Heart left ventricle (tissue), 16 donors: ENCODE measurements at places on chromosomes 2 and 18. TPM values are rescaled to one million over a fixed set of nuclear protein-coding genes. Genes with fewer than 3 reads are reported as not detected.

DNA sequence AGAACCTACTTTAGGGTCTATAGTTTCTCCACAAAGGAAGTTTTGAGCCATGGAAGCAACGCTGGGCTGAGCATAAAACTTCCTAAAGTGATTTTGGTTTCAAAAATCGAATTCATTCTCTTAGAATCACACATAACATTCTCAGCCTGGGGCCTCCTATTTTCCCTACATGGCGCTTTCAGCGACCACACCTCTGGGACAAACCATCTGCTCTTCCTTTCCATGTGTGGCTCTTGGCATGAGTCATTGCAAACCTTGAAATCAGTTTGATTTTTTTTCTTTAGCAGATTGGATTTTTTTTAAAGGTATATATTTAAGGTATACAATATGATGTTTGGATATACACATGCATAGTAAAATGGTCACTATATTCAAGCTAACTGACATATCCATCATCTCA is 72.5 kb upstream of the APCDD1 start:
- no peak overlapping the region for H3K4me3 ChIP-seq
- no peak for DNase-seq
- no peaks in the 10 kb centered on the region for H3K36me3 ChIP-seq
- peaks cover 9% of the 10 kb centered on the region for H3K4me1 ChIP-seq
- H3K27ac ChIP-seq, result no peak overlapping the region

DNA sequence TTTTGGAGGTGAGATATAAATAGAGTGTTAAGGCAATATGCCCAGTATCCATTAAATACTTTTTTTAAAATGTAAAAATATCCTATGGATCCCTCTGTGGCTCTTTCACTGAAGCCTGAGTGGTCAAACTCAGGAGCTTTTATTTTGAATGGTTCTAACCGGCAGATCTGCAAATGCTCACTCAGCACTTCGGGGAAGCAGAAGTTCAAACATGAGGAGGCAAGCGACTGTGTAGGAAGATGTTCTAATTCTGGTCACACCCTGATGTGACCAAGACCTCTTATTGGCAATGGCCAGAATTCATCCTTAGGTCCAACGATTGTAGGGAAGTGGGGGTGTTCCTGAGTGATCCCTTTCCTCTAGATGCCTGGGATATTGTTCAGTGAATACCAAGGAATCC is 168.8 kb downstream of the CDCA7 start:
- H3K4me1 ChIP-seq, result no peaks in the 10 kb centered on the region
- H3K4me3 ChIP-seq, result no peak overlapping the region
- H3K27ac ChIP-seq, result peak overlapping the region; percentile 83

DNA sequence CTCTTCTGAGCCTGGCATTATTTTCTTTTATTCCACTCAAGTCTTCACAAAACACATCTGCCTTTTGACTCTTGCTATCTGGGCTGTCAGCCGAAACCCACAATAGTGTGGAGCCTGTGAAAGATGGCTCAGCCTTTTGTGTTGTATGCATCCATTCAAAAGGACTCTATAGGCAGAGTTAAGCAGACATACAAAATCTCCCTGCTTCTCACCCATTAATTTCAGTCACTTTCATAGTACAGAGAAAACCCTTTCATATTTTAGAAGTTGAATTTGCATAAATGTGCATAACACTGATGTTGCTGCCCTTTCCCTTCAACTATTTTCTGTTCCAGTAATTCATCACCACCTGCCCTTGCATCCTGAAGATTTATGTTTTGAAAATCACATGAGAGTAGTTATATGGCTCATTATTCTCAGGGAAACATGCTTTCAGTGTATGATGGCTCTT is 154.6 kb downstream of the EVA1A start:
- DNase-seq, result no peak
- no peaks in the 10 kb centered on the region for H3K4me1 ChIP-seq
- H3K4me3 ChIP-seq, result no peak overlapping the region

GRCh38 chr18:45243340-45244110 is 371.8 kb upstream of the SLC14A2 start:
- no peak overlapping the region for H3K4me3 ChIP-seq
- no peak overlapping the region for H3K27ac ChIP-seq

The DPP4 gene
- 7.4 TPM for total RNA-seq
